Left lobe of liver (tissue), 2 donors: ENCODE measurements at places on chromosomes 4 and X. TPM values are rescaled to one million over a fixed set of nuclear protein-coding genes. Genes with fewer than 3 reads are reported as not detected.

Gene USP17L21
- not detected for total RNA-seq

Gene GASK1B
- 3.2 TPM for total RNA-seq

Gene DBET
- total RNA-seq: not detected

Gene GABRQ
- total RNA-seq: not detected

Gene PI4K2B
- total RNA-seq: 23.0 TPM

Gene TLR1
- total RNA-seq: 4.2 TPM

Gene PABPC1L2B
- total RNA-seq: not detected

Gene CXorf65
- not detected for total RNA-seq

Gene EMCN
- 1.8 TPM for total RNA-seq

Gene RAP2C
- 30.1 TPM for total RNA-seq

Gene TRPC5OS
- total RNA-seq: not detected

Gene CYLC1
- total RNA-seq: not detected

Gene SATL1
- not detected for total RNA-seq

Gene SPATA4
- total RNA-seq: not detected

Gene CSN1S1
- not detected for total RNA-seq

Gene DMRTC1
- total RNA-seq: not detected
